ENCODE measurements at places on chromosomes 6 and 20.

- no peak for DNase-seq
Observed at GRCh38 chr20:19821606-19822005, 63.5 kb downstream of the RIN2 start.

DNA sequence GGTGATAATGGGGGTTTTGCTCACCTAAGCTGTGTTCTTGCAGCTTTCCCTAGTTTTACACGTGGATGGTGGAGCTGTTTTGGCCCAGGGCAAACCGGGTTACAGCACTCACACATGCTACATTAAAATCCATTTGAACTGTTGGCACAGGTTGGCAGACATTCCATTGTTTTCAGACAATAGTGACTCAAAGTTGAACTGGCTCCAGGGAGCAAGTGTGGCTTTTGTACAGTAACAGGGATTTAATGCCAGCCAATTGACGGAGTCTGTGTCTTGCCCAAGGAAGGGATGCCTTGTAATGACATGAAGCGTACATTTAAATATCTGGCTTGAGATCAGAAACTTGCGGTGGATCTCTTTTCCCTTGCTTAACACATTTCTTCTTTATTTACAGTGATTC, 183.1 kb downstream of the DTNBP1 start:
- DNase-seq, result no peak

DNA sequence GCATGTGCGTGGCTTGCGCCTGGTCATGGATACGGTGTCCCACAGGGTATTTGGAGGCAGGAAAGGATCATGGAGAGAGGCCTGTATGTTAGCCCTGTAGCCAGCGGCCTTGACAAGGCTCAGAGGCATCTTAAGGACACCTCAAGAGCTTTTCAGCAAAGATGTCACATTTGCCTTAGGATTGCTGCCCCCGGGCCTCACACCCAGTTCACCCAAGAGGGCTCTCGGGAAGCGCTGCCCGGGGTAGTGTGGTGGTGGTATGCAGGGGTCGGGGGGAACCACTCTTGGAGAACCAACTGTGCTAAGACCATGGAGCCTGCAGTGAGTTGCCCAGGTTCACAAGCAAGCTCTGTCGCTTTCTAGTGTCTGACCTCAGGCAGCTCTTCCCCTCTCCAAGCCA, 36.9 kb upstream of the VSTM2L start:
- DNase-seq, result no peak

- DNase-seq, result no peak
Observed at GRCh38 chr20:43567477-43567876, 8.7 kb downstream of the SGK2 start.

DNA sequence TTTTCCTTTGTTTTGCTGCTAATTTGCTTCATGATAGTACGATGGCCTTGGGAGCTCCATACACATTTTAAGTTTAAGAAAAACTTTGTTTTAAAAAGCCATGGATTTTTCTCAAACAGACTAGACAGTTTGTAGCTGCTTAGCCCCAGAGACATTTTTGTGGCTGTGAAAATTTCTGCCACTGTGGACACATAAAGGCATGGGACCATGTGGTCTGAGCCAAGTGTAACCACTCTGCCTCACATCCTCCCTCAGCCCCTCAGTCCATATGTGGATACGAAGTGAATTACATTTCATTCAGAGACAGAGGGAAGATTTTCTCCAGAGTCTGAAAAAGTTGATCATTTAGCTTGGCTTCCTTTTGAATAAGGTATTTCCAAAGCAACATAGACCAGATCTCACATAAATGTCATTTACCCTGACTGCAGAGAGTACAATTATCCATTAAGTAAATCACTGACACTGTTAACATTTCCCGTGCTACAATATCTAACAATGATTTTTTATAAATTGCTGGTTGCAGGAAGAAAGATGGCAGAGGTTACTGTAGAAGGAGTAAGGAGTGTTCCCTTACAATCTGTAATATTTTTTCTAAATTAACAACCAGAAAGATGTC, 87.4 kb downstream of the GJA1 start:
- DNase-seq, result no peak

DNA sequence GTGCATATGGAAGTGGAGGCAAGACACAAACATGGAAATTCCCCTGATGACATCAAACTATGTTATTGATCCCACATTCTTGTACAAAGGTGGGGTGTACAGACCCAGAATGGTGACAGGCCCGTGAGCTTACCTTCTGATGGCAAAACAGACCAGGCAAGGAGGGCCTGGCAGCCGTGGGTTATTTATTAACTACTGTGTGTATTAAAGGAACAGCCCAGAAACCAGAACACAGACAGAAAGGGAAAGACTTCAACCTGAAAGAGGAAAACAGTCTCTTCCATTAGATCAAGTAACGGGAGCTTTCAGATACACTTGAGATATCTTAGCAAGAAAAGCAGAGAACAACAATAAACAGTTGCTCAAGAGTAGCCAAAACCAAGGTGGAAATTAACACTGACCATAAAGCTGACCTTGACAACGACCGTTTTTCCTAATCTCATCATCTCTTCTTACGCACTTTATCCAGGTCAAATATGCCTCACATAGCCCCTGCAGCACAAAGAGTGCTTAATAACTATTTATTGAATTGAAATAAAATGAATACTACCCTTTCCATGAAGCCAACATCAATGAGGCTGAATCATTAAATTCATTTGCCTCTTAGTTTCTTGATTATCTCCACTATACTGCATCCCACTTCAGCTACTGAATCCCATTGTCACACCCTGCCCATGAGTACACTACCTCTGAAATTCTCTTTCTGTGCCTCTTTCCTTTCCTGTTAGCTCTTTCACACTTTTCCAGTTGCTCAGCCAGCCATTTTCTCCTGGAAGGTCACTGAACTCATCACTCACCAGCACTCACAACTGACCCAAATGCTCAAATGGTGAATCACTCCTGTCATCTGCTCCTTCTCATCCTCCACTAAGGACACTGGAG, 67.4 kb downstream of the MOXD1 start:
- no peak for DNase-seq

GRCh38 chr6:9623985-9624384, 790.9 kb downstream of the TFAP2A start:
- DNase-seq, result no peak

DNA sequence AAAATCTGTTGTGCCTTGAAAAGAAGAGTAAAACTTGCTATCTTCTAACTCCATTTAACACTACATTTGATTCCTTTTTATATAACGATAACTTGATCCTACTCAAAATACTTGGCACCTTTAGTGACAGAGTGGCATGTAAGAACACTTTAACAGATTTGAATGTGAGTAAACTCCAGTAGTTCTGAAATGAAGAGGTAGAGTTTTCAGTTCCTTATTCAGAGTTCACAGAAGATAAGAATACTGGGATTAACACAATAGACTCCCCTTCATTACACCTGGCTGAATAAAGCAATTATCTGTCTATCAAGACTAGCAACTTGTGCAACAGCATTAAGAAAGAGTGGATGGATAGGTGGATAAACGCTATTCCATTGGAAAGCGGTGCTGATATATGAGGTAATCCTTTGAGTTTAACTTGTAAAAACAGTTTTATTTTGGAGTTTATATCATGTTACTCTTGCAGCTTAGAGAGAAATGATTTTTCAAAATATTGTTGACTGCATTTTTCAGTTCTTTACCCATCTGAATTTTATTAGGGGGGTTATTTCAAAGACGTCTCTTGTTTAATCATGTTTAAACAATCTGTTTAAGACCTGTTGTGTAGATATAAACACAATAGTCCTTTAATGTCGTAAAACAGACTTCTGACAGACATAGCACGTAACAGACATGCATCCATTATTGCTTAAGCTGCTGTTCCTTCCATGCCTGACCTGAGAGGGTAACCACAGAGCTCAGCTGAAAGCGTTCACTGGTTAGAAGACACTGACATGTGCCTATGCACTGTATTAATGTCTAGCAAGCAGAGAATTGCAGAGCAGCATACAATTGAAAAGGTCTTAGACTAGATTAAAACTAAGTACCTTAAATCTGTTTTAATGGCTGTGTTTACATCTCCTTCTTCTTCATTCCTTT, 102.4 kb upstream of the SUPT3H start:
- DNase-seq, result no peak

DNA sequence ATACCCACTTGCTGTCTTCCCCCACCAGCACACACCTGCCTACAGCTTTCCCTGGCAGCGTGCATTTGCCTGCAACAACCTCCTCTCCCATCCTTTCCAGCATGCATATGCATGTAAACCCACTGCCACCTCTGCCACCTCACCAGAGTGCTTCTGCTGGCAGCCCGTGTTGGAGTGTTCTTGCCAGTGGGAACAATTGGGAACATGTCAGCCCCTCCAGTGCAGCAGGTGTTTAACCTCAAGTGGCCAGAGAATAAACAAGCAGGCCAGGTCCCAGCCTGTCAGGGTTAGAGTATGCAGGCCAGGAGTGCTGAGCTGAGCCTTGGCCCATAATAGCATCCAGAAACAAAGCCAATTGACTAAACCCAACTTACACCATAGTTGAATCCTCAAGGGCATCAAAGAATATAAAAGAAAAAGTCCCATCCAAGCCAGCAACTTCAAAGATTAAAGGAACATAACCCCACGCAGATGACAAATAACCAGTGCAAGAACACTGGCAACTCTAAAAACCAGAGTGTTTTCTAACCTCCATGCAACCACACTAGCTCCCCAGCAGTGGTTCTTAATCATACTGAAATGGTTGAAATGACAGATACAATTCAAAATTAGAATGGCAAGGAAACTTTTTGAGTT, 1212.1 kb upstream of the CITED2 start:
- no peak for DNase-seq

DNA sequence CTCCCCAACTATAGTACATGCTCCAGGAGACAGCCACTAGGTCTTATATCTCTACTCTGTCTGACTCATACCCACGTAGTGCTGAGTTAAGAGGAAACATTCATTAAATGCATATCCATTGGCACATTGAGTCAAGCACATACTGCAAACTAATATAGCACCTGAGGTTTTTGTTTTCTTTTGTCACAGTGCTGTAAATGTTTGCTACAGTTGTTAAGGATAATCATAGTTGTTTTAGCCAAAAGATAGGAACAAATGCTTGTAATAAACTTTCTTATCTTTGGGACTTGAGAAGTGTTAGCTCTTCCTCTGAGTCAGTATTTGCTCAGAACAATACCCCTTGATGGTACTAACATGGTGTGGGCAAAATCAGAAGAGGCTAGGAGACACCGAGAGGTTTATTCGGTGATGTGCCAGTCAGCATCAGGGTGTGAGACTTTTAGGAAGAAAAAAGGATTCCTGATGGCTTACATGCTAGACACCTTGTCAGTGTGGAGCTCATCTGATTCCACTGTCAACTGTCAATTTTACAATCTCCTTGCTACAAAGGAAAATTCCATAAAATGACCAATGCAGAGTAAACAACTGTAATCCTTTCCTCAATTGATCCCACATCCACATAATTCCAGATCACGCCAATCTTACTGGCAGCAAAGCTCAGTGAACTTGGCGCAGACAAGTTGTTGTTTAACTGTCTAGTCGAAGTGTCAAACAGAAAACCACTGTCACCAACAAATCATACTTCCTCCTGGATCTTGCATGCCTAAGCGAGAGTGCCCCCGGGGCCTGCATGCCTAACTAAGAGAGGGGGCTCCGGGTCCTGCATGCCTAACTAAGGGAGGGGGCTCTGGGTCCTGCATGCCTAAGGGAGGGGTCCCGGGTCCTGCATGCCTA, 36.1 kb downstream of the ELOVL2 start:
- no peak for DNase-seq

DNA sequence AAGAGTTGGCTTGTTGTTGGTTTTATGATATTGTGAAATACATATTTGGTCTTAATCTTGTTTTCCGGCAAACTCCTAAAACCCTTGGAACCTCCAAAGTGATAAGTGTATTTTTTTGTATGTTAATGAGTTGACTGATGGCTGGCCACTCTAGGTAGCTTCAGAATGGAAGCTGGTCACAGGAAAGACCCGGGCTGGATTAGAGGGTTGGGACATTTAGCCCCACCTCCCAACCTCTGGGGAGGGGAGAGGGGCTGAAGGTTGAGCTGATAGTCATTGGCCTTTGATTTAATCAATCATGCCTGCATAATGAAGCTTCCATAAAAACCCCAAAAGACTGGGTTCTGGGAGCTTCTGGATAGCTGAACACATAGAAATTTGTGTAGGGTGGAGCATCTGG, 42.7 kb downstream of the SASH1 start:
- DNase-seq, result no peak

- DNase-seq, result no peak
Observed at GRCh38 chr6:170210026-170210390, 80.9 kb downstream of the DLL1 start.

- peak; percentile 65 for DNase-seq
Observed at GRCh38 chr6:136607932-136608772, 57.9 kb upstream of the MAP7 start.

DNA sequence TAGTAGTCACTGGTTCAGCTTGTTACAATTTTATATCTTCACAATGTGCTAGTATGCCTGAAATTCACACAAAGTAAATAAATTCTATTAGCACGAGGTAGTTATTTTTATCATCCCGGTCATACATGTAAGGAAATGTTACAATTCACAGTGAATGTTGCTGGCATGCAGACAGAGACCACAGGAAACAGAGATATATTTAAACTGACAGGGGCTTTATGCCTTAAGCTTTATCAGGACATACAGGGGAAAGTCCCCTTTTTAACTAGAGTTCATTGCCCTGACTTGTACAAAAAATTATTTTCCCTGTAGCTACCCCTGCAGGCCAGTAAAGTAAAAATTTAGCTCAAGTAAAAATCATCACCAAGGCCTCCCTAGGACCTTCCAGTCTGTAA, 712.0 kb upstream of the NRSN1 start:
- DNase-seq, result no peak

- DNase-seq, result no peak
Observed at GRCh38 chr6:15310680-15311079, 64.8 kb downstream of the JARID2 start.

GRCh38 chr20:53934421-53935343, 135.7 kb downstream of the BCAS1 start:
- DNase-seq, result peak; percentile 46

GRCh38 chr6:44051515-44051914, 75.7 kb downstream of the MRPL14 start:
- no peak for DNase-seq

- DNase-seq, result no peak
Observed at GRCh38 chr6:112929641-112930040, 582.5 kb downstream of the RFPL4B start.

DNA sequence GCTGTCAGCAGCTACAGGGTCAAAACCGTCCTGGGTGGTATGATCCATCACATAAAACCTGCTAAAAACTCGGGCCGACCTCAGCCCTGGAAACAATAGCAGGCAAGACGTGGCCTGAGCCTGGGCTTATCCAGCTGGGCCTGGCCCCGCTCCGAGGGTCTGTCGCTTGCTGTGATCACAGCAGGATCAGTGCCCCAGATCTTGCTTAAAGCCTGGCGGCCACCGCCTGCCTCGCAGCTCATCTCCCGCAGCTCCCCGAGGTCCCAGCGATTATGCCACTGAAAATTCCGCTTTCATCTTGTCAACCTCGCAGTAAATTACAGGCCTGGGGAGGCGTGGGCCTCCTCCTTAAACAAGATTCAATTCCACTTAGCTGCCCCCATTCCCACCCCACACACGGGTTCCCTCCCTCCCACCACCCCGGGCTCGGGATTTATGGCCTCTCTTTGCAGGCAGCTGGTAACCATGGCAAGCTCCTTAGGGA, 40.1 kb downstream of the CDH22 start:
- no peak for DNase-seq
